ENCODE measurements at places on chromosomes 11 and 22.

- DNase-seq = peak; percentile 48
Observed at GRCh38 chr22:36977401-36977861, 41.8 kb downstream of the TST start.

GRCh38 chr22:42299586-42300258, 29.3 kb upstream of the TCF20 start:
- DNase-seq = no peak

DNA sequence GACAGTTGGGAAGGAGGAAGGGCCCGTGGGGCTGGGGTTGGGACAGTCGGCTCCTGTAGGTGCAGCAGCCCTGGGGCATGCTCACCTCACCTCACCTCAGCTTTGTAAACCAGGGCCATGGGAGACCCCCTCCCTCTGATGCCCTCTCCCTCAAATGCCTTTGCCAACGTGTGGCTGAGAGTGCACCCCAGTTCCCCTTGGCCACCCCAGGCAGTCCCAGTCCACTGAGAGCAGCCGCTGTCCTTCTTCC, 4.2 kb upstream of the NEAT1 start:
- no peak for DNase-seq

- no peak for DNase-seq
Observed at GRCh38 chr11:32016111-32016510, 74.8 kb upstream of the RCN1 start.

GRCh38 chr22:46567471-46567870, 30.1 kb upstream of the CELSR1 start:
- no peak for DNase-seq

GRCh38 chr11:17741487-17741886, 6.9 kb downstream of the KCNC1 start:
- DNase-seq = no peak

DNA sequence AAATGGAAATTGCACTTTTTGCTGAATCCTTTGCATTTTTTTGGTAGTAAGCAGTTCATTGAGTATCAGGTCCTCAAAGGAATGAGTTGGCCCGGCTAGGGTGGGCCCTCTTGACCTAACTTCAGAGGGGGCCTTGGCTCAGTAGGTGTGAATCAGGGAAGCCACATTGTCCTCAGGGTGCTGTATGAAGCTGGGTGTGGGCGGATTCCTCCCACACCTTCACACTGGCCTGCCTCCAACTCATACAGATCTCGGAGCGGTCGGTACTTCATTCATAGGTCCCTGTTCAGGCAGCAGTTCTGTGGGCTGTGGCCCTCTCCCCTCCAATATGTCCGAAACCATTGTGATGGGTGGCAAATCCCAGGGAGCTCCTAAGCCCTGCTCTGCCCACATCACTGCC, 47.4 kb upstream of the OR4B1 start:
- no peak for DNase-seq

DNA sequence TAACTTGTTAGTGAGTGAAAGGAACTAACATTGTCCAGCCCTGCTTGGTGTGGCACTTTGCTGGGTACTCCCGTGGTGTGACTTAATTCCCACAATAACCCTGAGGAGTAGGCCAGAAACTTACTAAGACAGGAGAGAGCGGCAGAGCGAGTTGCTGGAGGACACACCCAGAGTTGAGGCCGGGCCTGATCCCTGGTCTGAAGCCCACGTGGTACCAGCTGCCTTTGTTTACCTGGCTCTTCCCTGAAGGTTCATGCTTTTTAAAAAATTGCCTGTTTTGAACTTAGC, 594 bp downstream of the MPST start:
- DNase-seq = peak; percentile 54

DNA sequence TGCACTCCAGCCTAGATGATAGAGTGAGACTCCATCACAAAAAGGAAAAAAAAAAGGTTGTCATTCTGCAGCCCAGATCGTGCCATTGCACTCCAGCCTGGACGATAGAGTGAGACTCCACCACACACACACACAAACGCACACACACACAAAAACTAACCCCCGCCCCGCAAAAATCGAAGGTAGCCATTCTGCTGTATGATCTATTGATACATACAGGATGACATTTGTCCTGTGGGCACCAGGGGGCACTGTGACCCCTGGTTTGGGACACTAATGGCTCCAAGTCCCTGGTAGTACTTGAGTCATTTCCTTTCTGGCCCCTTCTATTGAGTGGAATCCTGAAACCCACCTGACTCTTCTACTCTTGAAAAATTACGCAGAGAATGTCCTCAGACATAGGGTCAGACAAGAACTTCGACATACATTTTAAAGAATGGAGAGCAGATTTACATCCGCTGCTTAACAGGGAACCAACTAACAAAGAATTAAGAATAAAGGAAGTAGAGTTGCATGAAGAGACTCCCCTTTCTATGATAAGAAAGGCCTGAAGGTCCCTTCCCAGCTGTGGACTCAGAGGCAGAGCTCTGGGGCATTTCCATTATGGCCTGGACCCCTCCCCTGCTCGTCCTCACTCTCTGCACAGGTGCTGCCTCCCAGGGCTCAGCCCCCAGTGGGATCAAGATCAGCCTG, 35.0 kb upstream of the PRAME start:
- DNase-seq = peak; percentile 55

DNA sequence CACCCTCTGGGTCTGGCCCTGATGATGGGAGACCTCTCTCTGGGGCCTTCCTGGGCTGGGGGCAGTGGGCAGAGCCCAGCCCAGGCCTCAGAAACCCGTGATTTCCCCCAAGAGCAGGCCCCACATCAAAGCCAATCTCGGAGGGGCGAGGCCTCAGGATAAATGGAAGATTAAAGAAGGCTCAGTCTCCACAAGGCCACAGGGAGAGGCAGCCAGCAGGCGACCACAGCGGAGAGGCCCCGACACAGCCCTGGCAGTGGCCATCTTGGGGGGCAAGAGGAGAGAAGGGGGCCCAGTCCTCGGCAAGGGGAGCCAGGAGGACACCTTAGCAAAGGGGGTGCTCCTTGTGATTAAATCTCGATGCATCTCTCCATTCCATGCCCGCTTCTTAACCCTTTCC, 12.5 kb upstream of the CREB3L1 start:
- no peak for DNase-seq

DNA sequence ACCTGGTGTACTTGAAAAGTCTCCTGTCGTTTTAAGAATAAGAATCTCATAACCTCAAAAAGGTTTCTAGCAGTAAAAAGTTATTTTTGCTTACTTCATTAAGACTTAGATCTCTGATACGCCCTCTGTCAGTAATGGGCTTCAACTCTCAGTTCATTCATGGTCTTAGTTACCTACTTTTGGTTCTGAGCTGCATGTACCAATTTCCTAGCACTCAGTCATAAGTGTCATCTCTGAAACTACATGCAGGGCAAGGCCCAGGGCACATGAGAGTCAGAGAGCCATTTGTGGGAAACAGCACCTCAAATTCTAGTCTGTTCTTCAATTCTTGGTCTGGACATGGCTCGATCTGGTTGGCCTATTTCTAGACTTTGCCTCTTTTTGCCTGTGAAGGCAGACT, 838.4 kb downstream of the FAM181B start:
- no peak for DNase-seq

DNA sequence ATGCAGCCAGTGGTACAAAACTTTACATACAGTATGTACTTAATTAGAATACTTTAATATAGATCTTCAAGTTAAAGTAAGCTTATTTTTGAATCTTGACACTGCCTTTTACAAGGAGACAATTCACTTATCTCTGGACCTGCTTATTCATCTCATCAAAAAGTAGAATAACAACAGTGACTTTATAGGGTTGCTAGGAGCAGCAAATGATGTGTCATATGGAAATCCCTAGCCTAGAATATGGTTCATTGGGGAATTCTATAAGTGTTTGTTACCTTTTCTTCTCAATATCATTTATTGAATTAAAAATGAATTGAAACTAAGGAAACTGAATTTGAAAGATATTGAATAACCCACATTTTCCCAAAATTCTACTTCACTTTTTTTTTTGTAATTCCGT, 45.0 kb upstream of the FIBIN start:
- DNase-seq = peak; percentile 13

DNA sequence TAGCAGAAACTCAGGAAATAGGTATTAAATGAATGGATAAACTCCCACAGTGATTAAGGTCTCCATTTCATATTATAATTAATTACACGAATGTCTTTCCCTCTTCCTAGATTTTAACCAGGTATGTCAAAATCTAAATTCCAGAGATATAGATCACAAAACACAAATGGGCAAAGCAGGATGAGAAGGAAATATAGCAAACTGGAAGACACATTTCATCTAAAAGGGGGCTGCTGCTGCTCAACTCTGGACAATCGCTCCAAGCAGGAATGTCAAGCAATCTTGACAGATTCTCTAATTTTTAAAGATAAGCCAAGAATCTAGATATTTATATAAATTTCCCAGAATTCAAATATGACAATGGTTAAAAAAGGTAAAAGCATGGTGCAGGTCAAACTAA, 554.2 kb upstream of the CCDC90B start:
- DNase-seq = no peak

GRCh38 chr11:1219834-1220815, 2.7 kb upstream of the MUC5B start:
- no peak for DNase-seq

DNA sequence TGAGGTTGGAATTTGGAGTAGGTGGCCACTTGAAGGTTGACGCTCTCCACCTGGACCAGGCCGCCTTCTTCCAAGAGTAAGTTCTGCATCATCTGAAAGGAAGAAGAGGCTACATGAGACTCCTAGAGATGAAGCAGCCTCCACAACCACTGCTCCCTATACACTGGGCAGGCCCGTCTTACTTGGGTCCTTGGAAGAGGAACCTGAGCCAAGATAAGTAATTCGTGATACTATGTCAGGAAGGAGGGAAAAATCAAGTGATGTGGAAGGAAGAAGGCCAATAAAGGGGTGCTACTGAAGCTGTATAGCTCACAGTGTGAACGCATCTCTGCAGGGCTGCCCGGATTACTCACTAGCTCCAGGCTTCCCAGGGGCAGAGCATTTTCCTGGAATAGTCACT, 11.1 kb downstream of the UFD1 start:
- DNase-seq = no peak

- DNase-seq = no peak
Observed at GRCh38 chr11:121231576-121232278, 60.8 kb upstream of the SC5D start.

GRCh38 chr11:3807909-3808860, at the start of gene PGAP2:
TSS of gene PGAP2 (plus strand) at chr11:3808560. CDS start at chr11:3811260, 2,700 bp downstream.
- DNase-seq = peak; percentile 66

Data from EH (cell line).